Upper lobe of right lung (tissue), 1 donor: ENCODE measurements at places on chromosomes 5 and 9.

DNA sequence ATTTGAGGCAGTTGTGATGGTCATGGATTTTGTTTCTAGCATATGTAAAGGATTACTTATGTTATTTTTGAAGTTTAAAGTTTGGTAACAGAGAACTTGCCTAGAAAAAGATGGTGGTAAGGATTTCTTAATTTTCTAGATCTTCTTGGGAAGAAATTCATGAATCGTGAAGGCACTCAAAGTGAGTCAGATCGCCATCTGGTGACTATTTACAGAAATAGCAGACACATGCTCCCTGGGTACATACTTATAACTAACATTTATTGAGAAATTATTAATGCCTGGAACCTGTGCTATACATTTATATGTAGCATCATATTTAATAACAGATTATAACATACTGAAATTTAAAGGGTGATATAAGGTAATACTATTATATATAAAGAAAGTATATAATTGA is 299.7 kb downstream of the IZUMO3 start:
- DNase-seq: no peak

DNA sequence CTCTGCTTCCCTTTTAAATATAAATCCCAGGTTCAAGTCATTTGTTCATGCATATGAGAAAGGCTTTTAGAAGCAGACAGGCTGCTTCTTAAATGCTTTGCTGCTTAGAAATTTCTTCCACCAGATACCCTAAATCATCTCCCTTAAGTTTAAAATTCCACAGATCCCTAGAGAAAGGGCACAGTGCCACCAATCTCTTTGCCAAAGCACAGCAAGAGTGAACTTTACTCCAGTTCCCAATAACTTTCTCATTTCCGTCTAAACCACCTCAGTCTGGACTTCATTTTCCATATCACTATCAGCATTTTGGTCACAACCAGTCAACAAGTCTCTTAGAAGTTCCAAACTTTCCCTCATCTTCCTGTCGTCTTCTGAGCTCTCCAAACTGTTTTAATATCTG is 679.8 kb upstream of the FTMT start:
- DNase-seq: no peak

GRCh38 chr9:123550797-123551196 is 194.8 kb downstream of the CRB2 start:
- no peak for DNase-seq

DNA sequence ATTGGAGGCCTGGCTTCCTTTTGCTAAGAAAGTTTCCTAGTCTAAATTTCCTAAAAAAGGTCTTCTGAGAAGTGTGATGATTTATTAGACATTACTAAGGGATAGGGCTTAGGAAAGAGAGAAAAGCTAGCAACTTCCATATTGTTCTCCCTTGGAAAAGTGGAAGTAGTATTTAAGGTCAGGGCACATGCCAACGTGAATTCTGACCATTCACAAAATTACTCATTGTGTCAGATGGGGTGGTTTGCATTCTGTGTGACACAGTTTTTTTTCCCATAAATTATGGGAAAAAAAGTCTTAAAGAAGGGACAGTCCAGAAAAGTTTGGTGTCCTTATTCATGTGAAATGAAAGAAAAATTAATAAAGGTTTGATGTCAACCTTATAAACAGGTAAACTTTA is 110.0 kb upstream of the ARRDC3 start:
- DNase-seq: no peak

GRCh38 chr9:94780516-94780950 is 54.0 kb downstream of the AOPEP start:
- no peak for DNase-seq

- no peak for DNase-seq
Observed at GRCh38 chr9:114150608-114151007, 4.7 kb upstream of the COL27A1 start.

DNA sequence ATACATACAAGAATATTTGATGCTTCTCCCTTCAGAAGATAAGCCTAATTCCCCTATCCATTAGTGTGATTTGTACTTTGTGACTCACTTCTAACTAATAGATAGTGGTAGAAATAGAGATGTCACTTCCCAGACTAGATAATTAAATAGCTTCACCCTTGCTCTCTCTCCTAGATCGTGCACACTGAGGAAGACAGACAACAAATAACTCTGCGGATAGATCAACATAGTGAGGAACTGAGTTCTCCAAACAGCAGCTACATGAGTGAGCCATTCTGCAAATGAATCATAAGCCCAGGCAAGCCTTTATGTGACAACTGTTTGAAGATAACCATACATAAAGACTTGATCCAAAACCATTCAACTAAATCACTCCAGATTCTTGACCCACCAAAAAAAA is 1083.4 kb upstream of the C9orf72 start:
- DNase-seq: no peak

- DNase-seq: no peak
Observed at GRCh38 chr9:130746434-130747212, 53.0 kb downstream of the EXOSC2 start.

GRCh38 chr5:170551076-170551475 is 47.3 kb downstream of the KCNIP1 start:
- DNase-seq: no peak

DNA sequence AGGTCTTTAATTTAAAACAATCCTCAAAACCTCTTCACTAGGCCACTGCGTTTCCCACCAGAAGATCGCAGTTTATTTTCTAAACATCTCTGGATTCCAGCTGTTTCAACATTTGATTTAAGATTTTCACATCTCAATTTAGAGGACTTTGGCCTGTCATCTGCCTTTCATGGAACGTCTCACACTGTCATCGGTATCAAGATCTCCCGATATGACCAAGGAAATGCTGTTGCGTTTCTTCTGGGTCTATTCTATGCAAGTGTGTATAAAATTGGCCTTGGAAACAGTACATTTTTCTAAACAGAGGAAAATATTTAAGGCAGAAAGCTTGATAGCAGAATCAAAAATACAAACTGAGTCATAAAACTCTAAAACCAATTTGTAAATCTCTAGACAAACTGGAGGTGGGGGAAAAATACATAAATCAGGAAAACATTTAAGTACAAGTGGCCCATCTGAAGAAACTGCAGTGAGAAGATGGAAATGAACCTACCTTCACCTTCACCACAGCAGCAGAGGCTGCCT is 53.6 kb upstream of the SIMC1 start:
- DNase-seq: no peak

GRCh38 chr5:77636641-77637169 is 1.8 kb downstream of the OTP start:
- DNase-seq: no peak

DNA sequence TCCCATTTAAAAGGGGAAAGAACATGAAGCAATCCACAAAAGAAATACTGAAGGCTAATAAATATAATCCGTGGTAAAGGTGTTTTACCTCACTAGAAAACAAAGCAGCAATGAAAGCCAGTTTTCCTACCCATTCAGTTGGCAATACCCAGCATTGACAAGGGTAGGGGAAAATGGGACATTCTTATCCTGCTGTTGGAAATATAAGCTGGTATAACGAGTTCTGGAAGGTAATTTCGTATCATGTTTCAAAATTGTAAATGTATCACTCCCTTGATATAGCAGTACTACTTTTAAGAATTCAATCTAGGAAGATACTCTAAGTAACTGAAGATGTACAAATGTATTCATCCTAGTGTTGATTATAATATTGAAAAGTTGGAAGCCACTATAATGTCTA is 22.9 kb upstream of the RALGPS1 start:
- no peak for DNase-seq

DNA sequence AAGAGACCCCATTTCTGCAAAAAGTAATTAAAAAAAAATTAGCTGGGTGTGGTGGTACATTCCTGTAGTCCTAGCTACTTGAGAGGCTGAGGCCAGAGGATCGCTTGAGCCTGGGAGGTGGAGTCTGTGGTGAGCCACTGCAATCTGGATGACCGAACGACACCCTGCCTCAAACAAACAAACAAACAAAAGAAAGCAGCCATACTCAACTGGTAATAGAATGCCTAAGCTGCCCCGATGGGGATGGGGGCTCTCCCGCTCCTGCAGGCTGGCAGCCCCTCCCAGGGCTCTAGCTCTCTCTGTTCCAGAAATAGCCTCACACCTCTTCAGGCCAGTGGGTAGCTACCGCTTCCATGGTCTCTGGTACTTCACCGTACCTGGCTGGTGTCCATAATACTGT is 241.8 kb downstream of the FANCC start:
- peak; percentile 29 for DNase-seq
